ENCODE measurements at places on chromosomes 16 and 17.
A peak's percentile ranks its signal among the peaks of the same experiment; 100 is the strongest.

- peak; percentile 66 for DNase-seq
These were observed 78.3 kb downstream of the GAS7 start for GRCh38 chr17:10120109-10120485.

DNA sequence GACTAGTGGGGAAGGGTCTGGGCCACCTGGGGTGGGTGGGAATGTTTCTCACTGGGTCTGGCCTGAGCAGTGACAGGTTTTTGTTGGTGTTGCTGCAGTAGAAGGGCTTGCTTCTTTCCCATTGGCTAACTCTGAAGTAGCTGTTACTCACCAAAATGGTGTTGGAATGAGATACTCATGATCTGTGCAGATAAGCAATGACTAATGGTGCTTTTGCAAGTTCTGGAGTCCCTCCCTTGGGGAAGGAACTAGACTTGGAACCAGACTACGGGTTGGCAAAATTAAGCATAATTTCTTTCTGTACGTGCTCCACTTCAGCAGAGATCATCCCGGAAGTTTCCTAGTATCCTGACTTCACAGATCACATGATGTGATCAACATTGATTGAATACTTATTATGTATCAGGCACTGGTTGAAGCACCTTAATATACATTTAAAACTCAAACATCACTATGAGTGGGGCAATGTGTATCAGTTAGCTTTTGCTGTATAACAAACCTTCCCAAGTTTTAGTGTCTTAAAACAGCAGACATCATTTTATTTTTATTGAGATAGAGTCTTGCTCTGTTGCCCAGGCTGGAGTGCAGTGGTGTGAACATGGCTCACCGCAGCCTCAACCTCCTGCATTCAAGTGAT lies 30.1 kb downstream of the CHP2 start:
- DNase-seq = peak; percentile 50

GRCh38 chr16:56320056-56320455 lies 105.3 kb downstream of the AMFR start:
- DNase-seq = no peak

DNA sequence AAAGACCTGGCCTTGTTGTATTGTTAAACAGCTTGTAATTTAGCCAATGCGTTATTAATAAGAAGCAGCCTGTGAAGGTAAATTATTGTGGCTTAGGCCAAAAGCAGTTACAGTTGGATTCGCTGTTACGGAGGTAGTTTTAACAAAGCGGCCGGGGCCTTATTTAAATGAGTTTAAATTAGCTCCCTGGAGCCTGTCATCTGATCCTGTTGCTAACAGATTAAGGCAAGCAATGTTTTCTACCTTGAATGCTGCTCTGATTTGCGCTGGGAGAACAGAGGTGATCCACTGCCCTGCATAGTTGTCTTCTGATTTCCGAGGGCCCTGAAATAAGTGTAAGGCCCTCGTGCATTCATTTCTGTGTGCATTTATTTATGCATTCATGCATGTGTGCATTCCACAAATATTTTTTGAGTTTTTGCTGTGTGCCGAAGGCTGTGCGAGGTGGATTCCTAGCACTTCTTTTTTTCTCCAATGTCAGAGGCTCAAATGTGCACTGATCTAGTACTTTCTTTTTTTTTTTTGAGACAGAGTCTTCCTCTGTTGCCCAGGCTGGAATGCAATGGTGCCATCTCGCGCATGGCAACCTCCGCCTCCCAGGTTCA lies 10.9 kb downstream of the SEC14L5 start:
- DNase-seq = no peak

GRCh38 chr17:64291268-64291851 lies 28.3 kb upstream of the TEX2 start:
- DNase-seq = no peak

GRCh38 chr16:54939510-54940278 lies 9.0 kb downstream of the IRX5 start:
- DNase-seq = no peak

DNA sequence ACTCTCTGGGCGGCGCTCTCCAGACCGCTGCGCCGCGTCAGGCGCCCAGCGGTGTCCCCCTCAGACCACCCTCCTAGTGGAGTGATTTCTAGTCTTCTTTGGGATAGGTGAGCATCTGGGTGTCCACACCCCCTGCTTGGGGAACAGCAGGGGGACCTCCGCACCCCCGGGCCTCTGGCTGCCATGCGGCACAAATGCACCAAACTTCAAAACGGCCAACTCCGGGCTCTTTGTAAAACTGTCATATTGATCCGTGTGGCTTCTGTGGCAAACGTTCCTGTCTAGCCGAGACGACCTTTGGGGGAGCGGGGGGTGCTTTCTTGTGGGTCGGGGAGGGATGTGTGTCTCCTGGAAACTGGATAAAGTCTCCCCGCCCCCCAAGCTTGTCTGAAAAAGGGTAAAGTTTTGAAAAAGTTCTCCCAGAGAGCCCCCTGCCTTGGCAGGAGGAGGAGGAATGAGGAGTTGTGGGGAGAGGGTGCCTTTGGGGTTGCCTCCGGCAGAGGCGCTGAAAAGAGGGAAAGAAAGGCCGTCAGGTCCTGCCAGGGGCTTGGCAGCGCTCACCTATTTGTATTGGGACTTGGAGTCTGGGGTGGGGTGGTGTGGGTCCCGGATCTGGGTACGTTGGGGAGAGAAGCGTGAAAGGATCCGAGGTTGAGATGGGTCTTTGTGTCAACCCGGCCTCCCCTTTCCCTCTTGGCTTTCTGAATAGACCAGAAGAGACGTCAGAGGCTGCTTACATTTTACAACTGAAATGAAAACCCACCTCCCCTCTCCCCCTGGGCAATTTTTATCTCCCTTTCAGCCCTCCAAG lies 2.2 kb upstream of the CHD3 start:
- DNase-seq = no peak

GRCh38 chr16:83609178-83609577 lies 198.6 kb upstream of the HSBP1 start:
- no peak for DNase-seq

- DNase-seq = no peak
These were observed 580 bp downstream of the RANGRF start for GRCh38 chr17:8289103-8289397.

- DNase-seq = no peak
These were observed 6.2 kb downstream of the ZNF423 start for GRCh38 chr16:49849754-49850108.

DNA sequence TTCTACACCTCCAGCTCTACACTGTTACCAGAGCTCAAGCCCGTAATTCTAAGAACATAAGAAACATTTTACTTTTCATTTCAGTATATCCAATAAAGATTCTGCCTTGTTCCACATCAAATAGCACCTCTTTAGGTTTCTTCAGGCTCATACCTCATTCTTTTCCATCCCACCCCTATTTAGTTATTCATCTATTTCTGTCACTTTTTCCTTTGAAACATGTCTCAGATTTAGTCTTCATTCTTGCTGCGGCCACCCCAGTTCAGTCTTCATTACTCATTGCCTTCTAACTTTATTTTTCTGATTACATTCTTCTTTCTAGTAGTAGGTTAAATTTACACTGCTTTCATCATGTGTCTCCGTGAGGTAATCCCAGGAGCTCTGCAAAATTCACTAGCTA lies 33.5 kb downstream of the PPM1E start:
- DNase-seq = no peak

- DNase-seq = no peak
These were observed 35.7 kb upstream of the NDRG4 start for GRCh38 chr16:58464047-58464915.

GRCh38 chr17:65515959-65516948 lies 45.2 kb downstream of the AXIN2 start:
- no peak for DNase-seq

- no peak for DNase-seq
These were observed 141.2 kb downstream of the RBFOX3 start for GRCh38 chr17:79469646-79470045.

- peak; percentile 88 for DNase-seq
These were observed 18.1 kb upstream of the RAB11FIP4 start for GRCh38 chr17:31373150-31374093.

- no peak for DNase-seq
These were observed 13.6 kb downstream of the MRM3 start for GRCh38 chr17:795721-796120.

GRCh38 chr16:11200592-11200991 lies 55.4 kb downstream of the SOCS1 start:
- no peak for DNase-seq

DNA sequence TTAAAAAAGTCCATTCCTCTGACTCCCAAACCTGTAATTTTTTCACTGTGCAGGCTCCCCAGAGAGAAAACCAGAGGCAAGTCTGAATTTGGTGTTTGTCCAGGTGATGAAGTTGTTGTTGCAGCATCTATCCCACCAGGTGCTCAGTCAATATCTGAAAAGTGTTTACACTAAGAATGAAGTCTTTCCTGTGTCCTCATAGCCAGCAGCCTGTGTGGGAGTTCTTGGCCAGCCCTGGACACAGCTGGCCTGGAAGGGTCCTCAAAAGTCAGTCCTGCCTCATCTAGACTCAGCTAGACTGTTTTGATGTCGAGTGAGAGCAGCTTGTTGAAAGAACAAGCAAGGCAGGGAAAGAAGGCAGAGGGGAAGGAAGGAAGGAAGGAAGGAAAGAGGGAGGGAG lies 3.3 kb upstream of the PMP22 start:
- DNase-seq = no peak

DNA sequence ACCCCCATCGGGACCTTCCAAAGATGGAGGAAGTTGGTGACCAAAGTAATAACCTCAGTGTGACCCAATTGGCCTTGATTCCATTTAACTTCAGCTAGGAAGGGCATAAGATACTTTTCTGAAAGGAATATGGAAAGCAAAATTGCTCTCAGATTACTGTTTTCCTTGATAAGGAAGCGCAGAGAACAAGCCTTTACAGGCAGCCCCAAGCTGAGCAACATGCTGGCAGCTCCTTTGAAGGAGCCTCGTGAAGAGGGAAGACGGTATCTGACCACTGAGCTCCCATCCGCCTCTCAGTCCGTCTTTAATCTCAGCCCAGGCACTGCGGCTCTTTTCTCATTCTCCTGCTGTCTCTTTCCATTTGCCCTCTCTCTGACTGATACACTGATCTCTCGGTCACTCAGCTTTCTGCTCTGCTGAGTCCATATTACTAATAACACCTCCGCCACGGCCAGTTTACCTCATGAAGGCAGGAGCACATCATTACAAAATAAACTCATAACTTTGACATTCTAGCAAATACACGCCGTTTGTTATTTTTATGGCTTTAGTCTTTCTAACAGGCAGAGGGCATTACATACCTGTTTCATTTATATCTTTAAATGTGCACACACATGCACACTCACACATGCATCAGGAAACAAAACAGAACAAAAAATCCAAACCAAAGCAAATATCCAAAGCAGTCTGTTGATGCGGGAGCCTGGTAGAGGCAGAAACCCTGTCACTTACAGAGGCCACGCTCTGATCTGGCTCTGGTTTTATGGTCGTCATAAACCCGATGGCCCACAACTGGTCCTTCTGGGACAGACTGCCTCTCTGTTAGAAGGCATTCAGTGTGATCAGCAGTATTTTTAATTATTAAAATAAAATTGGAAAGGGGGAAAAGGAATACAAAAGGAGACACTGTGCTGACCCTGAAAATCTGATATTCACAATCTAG lies 183.2 kb downstream of the AATF start:
- DNase-seq = no peak

DNA sequence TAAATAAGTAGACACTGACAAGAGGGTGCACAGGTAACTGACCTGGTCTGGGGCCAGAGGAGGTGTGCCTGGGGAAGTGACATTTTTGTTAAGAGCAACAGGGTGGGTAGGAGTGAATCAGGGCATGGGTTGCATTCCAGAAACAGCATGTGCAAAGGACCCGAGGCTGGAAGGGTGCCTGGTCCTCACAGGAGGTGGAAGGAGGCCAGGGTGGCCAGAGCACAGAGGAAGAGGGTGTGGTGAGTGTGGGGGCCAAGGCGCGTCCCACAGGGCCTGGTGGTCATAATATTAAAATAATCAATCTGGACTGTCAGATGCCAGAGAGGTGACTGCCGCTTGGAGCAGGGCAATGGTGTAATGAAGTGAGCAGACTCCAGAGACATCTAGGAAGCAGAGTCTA lies 14.3 kb downstream of the ARHGAP23 start:
- no peak for DNase-seq

DNA sequence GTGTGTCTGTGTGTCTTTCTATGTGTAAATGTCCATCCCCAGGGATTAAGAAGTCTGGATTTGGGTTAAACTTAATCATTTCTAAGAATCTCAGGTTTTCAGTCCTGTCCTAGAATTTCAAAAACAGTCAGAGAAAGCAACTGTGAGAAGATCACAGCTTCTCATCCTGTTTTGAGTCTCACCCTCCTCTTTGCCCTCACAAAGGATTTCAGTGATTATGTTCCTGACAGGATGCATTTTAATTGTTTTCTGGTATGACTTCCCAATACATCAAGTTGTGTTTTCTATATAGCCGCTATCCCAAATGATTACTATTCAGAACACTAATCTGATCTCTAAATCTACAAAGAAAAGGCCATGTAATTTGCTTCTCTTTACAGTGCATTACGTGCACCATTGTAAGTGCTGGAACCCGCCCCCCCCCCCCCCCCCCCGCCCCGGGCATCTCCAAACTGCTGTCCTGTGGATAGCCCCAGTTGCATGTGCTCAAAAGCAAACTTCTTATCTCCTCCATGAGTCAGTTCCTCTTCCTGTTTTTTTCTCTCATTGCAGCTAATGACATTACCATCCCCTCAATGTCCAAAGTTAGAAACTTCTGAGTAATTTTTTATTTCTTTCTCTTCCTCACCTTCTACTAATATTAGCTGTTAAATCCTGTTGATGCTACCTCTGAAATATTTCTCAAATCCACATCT lies 73.9 kb downstream of the CDH13 start:
- no peak for DNase-seq

GRCh38 chr17:51830886-51831285 lies 327.6 kb downstream of the CA10 start:
- no peak for DNase-seq

- no peak for DNase-seq
These were observed 53.6 kb downstream of the RMI2 start for GRCh38 chr16:11398851-11399250.

DNA sequence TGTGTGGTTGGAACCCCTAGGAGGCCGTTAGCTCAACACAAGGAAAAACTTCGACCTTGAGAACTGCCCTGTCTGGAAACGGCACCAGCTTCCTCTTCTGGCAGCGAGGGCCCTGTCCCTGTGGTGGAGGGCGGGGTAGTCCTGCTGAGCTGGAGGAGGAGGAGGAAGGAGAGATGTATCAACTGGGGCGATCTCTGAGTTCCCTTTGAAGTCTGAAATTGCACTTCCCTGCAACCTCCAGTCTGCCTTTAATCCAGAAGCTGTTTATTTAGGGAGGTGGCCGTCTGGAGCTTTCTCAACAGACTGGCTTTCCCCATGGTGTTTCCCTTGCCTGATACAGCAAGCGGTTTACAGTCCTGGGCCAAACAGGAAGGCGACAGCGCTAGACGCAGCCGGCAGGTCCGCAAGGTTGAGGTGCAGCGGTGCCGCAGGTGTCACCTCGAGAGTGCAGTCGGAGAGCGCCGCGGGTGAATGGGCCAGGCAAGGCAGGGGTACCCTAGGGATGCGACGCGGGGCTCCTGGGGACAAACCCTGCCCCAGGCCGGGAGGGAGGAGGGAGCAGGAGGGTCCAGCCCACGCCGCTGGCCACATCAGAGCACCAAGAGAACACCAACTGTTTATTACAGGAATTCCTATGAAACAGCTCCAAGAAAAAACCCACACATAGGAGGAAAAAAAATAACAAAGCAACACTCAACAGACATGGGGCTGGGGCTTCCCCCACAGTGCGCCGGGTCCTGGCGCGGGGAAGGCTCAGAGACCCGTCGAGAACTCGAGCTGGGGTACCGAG lies 11.4 kb upstream of the MRPS23 start:
- DNase-seq = peak; percentile 89
